ENCODE measurements at places on chromosomes 5 and 9.
A peak's percentile ranks its signal among the peaks of the same experiment; 100 is the strongest.

DNA sequence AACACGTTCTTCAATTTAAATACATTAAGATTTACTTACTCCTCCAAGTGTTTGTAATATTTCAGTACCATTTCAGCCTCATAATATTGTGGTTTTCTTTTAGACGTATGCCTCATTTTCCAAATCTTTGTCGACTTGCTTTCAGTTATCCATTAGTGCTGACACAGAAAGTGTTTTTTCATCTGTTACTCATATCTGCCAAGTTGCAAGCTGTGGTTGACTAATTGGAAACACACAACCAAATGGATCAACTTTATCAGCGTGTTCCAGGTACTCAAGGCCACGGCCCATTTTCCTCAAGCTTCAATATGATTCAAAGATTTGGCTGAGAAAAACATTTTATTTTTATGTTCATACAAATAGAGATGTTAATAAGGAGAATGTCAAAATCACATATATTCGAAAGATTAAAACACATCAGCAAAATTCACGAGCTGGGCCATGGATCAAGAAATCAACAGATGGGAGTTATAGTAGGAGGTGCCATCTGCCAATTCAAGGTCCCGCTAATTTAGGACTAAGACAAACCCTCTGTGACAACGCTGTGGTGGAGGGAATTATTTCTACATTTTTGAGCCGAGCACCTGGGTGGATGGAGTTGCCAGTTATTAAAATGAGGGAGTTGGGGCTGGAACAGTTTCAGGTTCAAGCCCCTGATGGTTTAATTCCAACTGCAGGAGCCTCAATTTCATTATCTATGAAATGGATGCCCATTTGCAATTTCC lies 27.2 kb upstream of the CCNJL start:
- DNase-seq, result no peak

DNA sequence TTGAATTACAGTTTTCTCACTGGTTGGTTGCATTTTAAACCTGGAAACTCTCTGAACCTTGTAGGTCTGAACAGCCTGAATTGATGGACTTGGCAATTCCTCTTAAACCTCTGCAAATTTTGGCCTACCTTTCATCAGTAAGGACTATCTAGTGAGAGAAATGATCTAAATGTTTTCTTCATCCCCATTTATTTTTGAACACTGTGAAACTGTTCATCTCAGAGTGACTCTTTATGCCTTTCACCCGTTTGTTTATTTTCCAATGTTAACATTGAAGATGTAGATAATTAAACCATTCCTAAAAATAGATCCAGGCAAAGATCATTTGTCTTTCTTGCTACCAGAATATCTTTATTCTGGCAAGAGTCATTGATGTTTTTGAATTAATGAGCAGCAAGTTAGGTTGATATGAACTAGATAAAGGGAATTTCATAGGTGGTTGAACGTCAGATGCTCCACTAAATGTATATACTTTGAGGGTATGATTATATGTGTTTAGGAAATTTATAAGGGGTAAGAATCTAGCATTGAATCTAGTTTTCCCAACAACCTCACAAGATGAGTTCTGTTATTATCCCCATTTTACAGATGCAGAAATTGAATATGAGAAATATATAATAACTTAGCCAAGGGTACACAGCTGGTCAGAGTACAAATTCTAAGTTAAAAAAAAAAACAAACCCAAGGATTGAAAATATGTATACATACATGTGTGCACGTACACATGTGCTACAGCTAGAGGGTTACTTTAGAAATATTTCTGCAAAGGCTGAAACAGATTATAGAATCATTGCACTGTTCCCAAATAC lies 3.4 kb downstream of the CPEB4 start:
- DNase-seq, result no peak

DNA sequence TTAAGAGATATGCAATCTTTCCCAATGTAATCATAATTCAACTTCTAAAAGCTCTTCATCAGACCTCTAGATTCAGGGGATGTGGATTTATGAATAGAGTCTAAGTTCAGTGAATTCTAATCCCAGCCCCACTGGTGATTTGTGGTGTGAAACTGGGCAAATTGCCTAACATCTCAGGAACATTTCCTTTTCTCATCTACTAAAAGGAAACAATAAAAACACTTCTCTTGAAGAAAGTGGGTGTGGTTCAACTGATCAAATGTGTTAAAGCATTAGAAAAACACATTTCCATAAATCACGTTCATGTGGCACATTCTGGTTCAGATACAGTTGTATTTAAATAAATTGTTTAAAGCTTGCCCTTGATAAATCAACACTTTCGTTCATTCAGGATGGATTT lies 631.7 kb upstream of the CDH6 start:
- no peak for DNase-seq

DNA sequence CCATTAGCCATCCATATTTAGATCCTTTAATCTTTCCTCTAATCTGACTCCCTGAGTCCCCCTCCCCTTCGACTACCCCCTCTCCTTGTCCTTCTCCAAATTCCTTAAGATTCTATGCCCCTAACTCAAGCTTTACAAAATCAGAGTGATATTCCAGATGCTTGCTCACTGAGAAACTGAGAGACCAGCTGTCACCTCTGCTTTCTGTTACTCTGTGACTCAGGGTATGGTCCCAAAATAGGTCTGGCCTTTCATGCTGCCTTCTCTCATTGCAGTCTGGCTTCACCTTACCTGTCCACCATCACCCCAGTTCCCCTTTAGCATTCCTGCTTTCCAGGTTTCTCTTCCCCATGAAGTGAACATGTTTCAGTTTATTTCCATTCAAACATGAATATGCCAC lies 383.3 kb upstream of the SLC30A5 start:
- DNase-seq, result no peak

GRCh38 chr5:83095957-83096539 lies 18.7 kb downstream of the XRCC4 start:
- no peak for DNase-seq

- DNase-seq, result peak; percentile 94
Measured at GRCh38 chr9:37079370-37080164, 40.8 kb upstream of the ZCCHC7 start.

GRCh38 chr5:73625372-73625943 lies 538 bp upstream of the ARHGEF28 start:
- DNase-seq, result no peak

DNA sequence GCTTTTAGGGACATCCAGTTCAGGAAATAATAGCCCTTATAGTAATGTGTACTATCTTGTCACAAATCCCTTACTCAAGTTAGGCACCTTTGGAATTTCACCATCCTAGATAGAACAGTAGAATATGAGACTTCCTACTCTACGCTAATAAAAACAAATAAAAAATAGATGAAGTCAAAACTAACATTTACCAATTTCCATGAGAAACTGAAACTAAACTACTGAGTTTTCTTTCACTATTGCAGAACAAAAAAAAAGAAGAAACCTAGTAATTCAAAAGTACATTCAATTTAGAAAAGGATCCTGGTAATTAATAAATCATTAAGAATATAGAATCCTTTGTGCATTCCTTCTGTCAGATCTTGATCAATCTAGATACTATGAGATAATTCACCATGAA lies 14.0 kb downstream of the STARD4 start:
- DNase-seq, result no peak

Measured in HL-60 (cell line).